Endodermal cell (in vitro differentiated cells): ENCODE measurements at places on chromosomes 16 and 17.
A peak's percentile ranks its signal among the peaks of the same experiment; 100 is the strongest.

- no peak for DNase-seq
Observed at GRCh38 chr17:13598353-13599167, 3.2 kb downstream of the HS3ST3A1 start.

GRCh38 chr16:85574672-85575475 is 38.2 kb upstream of the GSE1 start:
- DNase-seq, result no peak

DNA sequence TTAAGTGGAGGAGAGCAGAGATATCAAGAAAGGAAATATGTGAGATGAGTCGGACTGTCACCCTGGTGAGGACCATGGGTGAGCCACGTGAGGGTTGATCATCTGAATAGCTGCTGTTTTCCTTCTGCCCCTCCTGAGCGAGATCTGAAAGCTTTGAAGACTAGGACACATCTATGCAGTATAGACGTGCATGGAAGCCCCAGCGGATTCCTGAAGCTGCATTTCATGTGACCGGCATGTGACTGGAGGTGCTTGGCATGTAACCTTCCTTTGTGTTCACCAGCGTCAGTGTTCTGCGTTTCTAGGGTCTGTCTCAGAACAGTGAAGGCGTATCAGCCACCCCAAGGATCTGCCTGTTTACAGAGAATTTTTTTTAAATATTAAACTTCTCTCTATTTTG is 75.1 kb downstream of the MSI2 start:
- no peak for DNase-seq

DNA sequence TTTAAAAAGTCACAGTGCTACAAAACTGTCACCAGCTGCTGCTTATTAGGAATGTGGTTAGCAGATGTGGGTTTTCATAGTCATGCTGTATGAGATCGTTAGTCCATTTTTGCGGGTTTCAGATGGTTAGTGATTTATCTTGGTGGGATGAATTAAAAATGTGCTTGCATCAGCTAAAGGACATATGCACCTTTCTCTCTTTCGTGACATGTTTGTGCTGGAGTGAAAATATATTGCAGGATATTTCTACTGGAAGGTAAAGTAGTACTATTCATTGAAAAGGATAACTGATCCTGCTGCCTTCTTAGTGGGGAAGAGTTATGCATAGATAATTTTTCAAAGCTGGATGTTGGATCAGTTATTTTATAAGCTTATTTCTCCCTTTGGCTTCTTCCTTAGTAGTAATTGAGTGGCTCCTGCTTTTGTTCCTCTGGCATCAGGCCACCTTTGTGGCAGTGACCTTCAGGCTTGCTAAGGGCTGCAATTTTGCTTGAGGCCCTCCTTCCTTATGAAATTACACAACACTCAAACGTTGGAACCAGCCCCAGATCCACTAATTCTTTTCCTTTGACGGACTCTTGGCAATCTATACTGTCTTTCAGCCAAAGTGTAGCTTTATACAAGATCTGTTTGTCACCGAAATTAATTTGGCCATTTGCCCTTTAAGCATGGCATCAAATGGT is 7.5 kb upstream of the SNTB2 start:
- DNase-seq, result no peak

GRCh38 chr17:3635474-3636153 is 436 bp downstream of the SHPK start:
- no peak for DNase-seq

- no peak for DNase-seq
Observed at GRCh38 chr16:68733570-68733969, 3.5 kb upstream of the CDH1 start.

GRCh38 chr16:72961863-72962262 is 86.1 kb downstream of the ZFHX3 start:
- peak; percentile 55 for DNase-seq

DNA sequence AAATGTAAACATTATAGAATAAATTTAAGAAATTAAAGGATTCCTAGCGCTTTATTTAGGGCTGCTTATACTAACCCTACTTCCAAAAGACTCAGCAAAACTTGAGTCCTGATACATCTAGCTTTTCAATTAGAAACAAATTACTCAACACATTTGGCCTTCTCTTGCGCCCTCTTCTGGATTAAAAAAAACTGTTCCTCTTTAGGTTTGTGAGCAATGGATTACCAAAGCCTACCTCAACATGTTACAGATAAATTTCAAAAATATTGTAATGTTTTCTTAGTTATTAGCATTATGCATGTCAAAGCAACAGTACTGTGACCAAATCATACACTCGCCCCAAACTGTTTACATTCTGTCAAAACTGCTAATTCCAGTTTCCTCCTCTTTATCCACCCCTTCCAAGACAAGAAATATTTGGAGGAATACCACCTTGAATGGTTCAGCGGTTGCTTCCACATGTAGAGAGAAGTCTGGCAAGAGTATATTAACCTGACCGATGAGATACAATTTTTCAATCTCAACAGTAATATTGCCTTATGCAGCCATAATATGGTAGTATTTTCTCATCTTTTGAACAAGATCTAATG is 2.7 kb downstream of the NUFIP2 start:
- no peak for DNase-seq

- no peak for DNase-seq
Observed at GRCh38 chr17:8020776-8021564, 17.9 kb upstream of the ALOX15B start.

GRCh38 chr16:74309789-74310781 is 13.5 kb downstream of the PSMD7 start:
- DNase-seq, result peak; percentile 61

DNA sequence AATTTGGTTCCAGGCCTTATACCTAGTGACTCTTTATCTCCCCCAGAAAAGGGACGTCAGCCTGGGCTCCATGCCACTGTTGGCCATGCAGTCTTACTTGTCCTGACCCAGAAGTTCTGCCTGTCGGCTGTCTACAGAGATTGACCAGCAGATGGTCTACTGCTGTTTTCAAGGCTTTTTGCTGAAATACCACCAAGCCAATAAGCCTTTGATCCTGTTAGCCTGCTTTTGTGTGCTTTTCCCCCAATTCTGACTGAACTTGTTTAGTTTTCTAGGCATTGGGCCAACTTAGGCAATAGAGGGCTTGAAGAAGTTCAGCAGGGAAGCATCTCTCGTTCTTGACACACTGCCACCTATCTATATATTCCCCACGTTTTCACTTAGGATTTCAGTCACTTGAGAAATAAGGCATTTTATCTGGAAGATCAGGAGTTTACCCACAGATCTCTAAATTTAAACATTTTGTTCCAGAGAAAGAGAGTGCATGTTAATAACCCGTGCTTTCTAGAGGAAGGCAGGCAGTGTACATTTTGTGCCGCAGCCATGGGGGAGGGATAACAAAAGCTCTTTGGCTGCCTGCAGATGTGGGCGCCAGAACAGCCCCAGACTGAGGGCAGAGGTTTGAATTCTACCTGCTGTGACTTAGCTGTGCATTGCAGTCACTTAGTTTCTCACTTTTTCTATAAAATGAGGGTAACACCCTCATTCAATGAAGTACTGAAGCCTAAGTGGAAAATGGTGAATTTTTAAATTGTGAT is 12.3 kb upstream of the CARMIL2 start:
- DNase-seq, result no peak

GRCh38 chr17:54968988-54969332 is 395 bp downstream of the STXBP4 start:
- no peak for DNase-seq

DNA sequence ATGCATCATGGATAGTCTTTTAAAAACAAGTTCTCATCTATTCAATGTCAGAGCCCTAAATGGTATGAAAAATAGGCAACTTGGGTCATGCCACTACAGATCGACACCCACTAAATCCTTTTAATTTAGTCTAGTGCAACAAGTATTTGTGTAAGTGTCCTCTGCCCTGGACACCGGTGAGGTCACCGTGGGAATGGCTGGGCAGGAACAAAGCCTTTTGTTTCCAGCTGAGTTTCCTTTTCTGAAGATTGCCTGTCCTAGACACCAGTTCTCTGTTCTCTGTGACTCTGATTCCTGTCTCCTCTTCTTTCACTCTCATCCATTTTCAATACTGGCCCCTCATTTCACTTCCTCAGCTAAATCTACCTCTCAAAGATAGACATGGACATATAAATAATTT is 446.5 kb downstream of the MAF start:
- no peak for DNase-seq

- DNase-seq, result no peak
Observed at GRCh38 chr17:27530764-27531391, 74.6 kb downstream of the KSR1 start.

GRCh38 chr16:53212893-53213223 is 158.1 kb downstream of the CHD9 start:
- DNase-seq, result no peak

GRCh38 chr16:27374804-27375425 is 27.1 kb upstream of the IL21R start:
- peak; percentile 99 for DNase-seq

- DNase-seq, result no peak
Observed at GRCh38 chr16:84893849-84894599, 74.2 kb downstream of the CRISPLD2 start.

DNA sequence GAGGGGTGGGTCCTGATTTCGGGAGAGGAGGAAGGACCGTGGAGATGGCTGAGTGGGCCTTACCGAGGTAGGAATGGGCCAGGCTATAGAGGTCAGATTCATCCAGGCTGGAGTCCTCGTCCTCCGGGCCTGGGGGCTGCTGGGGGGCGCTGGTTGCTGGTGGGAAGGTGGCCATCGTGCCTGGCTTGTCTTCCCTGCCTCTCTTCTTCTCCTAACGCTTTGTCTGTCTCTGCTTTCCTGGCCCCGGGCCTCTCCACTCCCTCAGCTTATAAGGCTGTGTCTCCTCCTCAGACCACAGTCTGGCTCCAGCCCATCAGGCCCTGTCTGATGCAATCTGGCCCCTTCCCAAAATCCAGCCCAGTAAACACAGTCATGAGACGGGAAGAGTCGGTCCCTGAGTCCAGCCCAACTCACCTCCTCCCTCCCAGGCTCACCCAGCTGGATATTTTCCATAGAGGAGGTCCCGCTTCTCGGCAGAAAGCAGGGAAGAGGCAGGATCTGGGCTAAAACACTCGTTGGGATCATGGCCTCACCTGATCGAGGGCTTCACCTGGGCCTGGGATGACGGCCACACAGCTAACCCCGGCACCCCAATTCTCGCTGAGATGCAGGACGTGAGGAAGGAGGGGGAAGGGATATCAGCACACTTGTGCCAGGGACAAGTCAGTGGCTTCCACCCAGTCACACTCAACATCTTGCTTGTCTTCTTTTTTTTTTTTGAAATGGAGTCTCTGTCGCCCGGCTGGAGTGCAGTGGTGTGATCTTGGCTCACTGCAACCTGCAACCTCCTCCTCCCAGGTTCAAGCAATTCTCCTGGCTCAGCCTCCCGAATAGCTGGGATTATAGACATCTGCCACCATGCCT is at the start of gene NUPR1:
Gene NUPR1 (minus strand): TSS at position 242 of the 864 bp plus-strand sequence. CDS start 67 bp downstream, at position 175.
- DNase-seq, result peak; percentile 52

DNA sequence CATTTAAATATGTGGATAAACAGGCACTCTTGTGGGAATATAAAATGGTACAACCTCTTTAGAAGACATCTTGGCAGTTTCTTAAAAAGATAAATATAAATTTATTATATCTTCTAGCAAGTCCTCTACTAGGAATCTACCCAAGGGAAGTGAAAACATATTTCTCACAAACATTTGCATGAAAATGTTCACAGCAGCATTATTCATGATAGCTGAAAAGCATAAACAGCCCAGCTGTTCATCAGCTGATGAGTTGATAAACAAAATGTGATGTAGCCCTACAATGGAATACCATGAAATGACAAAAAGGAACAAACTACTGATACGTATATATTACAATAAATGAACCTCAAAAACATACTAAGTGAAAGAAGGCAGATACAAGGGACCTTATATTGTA is 12.0 kb downstream of the DGKE start:
- DNase-seq, result no peak
